Nephron progenitor cell (in vitro differentiated cells): ENCODE measurements at places on chromosomes 3 and 15.
A peak's percentile ranks its signal among the peaks of the same experiment; 100 is the strongest.

GRCh38 chr3:179464323-179465092, 13.2 kb upstream of the GNB4 start:
- DNase-seq = no peak

DNA sequence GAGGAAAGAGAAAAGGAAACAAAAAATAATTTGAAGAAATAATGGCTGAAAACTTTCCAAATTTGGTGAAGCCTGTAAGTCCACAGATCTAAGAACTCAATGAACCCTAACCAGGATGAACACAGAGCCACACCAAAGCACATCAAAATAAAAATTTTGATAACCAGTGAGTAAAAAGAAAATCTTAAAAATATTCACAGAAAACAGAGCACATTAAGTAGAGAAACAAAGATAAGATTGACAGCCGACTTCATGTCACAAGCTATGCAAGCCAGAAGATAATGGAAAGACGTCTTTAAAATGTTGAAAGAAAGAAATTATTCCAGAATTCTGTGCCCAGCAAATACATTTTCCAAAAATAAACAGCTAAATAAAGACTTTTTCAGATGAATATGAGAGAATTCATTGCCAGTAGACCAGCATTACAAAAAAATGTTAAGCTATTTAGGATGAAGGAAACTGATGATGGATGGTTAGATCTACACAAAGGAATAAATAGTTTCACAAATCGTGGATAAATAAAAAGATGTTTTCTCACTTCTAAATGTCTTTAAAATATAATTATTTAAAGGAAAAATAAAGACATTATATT, 140.2 kb upstream of the SKOR1 start:
- no peak for DNase-seq

GRCh38 chr3:188889054-188889491, 282.7 kb upstream of the TPRG1 start:
- no peak for DNase-seq

GRCh38 chr15:87154761-87155160, 1075.1 kb downstream of the AGBL1 start:
- no peak for DNase-seq

GRCh38 chr3:177550667-177551066, 353.4 kb upstream of the TBL1XR1 start:
- no peak for DNase-seq

DNA sequence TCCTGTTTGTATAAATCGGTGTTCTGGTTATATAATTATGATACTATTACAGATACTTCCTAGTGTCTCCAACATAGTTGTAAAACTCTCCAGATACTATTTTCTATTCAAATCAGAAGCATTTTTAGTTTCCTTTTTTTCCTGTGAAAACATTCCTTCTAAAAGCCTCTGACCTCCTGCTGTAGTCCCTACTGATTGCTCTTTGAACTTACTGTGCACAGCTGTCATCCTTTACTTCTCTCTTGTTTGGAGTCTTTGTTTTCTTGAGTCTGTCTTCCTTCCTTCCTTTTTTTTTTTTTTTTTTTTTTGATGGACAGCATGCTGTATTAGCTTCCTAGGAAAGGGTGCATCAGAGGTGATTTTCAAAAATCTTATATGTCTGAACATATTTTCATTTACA, 28.9 kb downstream of the NR2C2 start:
- DNase-seq = no peak

- DNase-seq = no peak
These were observed 158.8 kb upstream of the GADL1 start for GRCh38 chr3:31053299-31053698.

DNA sequence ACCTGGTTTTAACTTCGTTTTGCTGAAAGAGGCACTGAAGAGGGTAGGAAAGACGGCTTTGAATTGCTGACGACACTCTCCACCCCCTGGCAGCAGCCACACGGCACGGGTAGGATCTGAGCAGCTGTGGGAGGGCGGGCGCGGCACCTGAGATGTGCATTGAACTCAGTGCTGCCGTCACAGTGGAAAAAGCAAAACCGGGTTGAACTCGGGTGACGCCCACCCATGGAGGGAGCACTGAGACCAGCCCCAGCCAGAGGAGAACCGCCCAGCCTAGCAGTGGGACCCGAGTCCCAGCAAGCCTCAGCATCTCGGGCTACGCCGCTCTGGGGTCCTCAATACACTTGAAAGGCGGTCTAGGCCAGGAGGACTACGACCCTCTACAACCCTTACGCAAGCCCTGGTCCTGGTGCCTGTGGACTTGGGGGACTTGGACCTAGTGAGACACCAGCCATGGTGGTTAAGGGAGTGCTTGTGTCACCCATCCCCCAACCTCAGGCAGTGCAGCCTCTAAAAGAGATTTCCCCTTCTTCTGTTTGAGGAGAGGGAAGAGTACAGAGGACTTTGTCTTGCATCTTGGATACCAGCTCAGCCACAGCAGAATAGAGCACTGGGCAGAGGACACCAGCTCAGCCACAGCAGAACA, 50.0 kb upstream of the RPL35A start:
- no peak for DNase-seq

GRCh38 chr3:160478338-160478737, 28.8 kb upstream of the TRIM59 start:
- DNase-seq = no peak

- no peak for DNase-seq
These were observed 3.7 kb downstream of the DAZL start for GRCh38 chr3:16601537-16602005.

DNA sequence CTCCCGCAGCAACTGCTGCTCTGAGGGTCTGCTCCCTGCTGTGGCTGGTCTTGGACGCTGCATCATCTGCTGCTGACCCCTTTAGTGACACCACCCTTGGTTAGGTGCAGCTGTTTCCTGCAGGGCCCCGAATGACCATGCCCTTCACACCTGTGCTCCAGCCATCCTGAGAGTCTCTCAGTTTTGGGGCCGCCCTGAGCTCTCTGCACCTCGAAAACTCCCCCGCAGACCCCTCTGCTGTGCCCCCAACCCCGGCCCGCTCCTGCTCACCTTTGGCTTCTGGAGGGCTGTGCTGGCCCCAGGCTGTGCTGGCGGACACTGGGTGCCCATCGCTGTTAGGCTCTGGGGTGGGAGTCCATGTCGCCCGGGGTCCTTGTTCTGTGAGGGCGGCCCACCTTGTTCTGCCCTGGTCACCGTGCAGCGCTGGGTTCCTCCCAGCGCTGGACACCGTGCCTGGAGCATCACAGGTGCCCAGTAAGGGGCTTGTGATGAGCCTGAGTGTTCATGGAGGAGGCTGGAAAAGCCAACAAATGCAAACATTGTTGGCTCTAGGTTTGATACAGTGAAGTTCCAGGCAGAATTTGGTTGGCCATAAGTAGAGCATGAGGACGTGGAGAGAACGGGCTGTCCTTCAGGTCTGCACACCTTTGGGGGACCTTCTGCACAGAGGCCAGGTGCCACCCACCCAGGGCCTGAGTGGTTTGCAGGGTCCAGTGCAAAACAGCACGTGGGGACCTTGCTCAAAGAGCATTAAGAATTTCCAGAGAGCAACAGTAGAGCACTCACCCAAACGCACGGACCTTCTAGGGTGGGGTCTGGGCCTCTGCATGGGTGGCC, 12.3 kb downstream of the ABTB1 start:
- peak; percentile 12 for DNase-seq

DNA sequence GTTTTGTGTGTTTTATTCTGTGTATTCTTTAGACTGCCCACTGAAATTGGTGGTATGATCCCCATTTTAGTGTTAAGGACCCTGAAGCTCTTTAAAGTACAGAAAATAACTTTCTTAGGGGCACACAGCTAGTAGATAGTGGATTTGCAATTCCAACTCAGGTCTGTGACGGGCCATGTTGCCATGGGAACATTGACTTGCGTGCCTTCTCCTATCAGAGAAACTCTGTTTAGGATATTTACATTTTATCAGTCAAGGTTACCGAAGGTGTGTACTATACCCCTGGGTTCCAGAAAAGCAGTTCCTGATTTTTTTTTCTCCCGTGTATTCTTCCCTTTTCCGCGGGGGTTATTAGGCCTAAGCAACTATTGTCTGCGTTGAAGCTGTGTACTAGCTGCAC, 19.4 kb downstream of the MYZAP start:
- DNase-seq = no peak

- DNase-seq = no peak
These were observed 3.0 kb downstream of the BMF start for GRCh38 chr15:40105517-40106202.

GRCh38 chr15:94246016-94246415, 14.7 kb downstream of the MCTP2 start:
- no peak for DNase-seq

DNA sequence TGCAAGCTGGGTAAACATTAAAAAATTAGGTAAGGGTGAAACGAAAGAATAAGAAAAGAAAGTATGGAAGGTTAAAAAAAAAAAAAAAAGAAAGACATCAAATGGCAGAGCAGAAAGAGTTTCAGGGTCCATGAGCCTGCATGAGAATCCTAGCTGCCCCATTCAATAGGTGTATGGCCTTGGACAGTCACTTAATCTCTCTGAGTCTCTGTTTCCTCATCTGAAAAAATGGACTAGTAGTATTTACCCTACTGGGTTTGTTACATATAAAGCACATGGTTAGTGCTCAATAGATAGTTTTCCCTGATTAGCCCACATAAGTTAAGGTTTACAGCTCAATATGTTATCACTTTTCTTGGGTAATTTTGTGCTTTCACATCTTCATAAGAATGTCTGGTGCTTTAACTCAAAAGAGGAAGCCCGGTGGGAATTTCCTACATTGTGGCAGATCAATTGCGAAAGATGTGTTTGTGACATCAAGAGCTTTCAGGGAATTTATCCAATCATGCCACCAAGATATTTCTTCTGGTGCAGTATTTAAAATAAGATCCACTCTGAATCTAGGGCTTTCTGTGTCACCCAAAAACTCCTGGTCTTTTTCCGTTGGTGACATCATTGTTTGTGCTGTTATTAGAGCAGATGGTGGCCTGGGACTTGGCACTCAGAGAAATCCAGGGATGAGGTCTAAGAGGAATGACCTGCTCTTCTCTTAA, 57.2 kb upstream of the UBE2E1 start:
- DNase-seq = no peak

DNA sequence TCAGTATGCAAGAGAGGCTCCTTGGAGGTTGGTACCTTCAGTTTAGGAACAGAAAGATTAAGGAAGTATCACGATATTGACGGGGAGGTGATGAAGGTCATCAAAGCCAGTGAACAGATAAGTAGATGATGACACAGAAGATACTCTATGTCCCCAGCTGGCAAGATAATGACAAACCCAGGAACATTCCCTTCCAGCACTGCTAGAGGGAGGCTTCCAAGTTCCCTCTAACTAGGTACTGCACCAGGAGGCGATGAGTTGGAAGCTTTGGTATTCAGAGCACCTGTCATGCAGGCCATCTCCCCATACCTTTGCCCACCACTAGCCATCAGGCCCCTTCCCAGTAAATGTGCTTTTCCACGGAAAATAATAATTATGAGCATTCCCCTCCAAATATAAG, 40.8 kb downstream of the NBEAL2 start:
- DNase-seq = no peak

- no peak for DNase-seq
These were observed 19.9 kb upstream of the C3orf62 start for GRCh38 chr3:49296781-49297411.

DNA sequence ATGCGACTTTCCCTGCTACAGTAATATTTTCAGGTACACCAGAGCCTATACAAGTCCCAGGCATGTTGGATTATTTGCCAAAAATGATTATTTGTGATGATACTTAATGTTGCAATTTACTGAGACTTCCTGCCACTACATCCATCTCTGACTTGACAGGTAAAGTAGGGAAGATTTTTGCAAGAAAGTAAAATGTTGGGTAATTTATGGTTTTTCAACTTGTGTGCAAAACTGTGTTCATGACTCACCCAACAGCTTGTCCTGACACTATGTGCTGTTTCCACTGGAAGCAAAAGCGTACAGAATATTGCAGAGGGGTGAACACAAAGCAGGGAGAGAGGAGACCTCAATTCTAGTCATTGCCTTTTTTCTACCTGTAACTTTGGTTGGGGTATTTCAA, 5.4 kb upstream of the CRBN start:
- no peak for DNase-seq

DNA sequence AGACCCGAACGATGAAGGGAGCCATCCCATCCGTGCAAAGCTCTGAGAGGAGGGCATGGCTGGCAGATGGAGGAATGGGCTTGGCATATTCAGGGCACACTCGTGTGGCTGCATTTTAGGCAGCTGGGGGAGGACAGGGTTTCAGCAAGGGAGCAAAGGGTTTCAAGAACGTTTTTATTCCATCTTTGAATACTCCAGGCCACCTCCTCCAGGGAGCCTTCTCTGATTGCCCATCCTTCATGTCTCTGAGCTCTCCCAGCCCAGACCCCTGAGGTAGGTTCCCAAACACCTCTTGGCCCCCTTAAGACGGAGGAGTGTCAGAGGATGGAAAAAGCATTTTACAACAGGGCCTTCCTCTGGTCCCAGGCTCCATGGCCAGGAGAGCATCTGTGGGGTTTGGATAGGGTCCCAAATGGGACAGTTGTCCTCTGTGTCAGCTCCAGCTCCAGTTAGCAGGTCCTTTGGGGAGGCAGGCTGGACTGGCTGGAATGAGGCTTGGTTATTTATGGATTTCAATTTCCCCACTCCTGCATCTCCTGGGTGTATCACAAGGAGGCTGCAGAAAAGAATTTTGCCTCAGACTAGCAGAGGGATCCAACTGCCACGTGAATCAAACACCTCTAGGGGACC, 17.7 kb upstream of the SLC6A1 start:
- no peak for DNase-seq

DNA sequence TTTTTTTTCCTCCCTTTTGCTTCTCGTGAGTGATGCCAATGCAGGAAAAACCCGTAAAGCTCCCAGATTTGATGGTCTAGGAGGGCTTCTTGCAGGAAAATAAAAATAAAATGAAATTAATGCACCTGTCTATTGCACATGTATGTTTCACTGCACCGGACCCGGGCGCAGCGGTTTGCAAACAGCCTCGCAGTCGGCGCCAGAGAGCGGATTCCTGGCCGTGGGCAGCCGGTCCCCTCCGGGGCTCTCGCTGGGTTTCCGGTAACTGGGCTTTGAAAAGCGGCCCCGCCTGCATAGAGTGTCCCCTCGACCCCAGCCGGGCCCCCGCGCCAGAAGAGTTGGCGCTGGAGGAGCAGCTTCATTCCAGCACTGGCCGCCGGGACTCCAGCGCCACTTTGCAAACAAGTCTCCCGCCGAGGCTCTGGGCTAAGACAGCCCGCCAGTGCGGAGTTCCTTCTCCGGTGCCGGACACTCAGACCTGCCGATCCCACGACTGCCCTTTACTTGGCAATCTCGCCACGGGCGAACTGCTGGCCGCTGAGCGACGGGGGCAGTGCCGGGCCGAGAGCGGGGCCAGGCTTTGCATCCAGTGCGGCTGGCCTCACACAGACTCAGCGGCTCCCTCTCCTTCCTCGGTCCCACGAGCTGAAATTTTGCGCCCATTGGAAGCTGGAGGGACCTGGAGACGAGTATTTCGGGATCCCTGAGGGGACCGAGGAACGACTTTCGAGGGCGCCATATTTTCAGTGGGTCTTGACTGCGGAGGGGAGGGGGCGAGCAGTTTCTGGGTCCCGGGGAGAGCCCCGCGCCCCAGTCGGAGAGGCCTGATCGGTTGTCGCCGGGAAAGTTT, 225.9 kb upstream of the C2CD4B start:
- DNase-seq = peak; percentile 61

DNA sequence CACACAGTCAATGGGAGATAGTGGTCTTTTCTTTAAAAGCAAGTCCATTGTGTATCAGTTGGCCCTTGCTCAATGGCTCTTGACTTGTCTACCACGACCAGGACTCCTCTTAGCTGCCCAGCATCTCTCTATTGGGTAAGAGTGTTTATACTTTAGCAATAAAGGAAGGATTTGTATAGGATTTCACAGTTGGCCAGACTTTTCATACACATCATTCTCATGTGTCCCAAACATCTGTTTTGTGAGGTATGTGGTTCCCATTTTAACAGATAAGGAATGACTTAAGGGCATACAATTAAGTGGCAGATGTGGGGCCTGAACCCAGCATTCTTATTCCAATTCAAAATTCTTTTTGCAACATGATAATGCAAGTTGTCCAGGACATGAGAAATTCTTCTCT, 191.5 kb downstream of the CHST2 start:
- no peak for DNase-seq
